ENCODE measurements at places on chromosomes 2 and 18.

- DNase-seq, result no peak
Observed at GRCh38 chr2:71586471-71586870, 133.1 kb downstream of the DYSF start.

DNA sequence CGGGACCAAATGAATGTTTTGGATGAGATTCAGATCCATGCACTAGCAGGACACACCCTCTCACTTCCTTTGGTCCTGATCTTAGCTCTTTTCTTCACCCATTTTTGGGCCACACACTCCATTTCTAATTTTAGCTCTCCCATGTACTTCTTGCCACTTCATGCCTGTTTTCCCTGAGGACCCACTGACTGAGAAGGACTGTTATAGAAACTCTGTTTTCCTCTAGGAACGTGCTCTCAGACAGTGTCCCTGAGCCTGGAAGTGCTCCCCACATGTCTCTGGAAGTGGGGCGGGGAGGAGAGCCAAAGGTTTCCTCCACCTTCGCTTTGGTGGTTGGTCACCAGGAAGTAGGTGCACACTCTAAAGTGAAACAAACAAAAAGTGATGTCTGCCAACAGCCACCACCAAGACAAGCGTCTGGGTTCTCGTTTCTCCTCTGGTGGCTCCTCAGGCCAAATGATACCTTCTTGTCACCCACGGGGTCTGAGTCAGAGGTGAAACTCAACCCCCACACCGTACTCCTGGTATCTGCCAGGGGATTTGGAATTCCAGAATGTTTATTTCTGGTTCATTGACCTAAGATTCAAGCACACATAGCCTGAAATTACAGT is 74.7 kb downstream of the MERTK start:
- DNase-seq, result no peak

DNA sequence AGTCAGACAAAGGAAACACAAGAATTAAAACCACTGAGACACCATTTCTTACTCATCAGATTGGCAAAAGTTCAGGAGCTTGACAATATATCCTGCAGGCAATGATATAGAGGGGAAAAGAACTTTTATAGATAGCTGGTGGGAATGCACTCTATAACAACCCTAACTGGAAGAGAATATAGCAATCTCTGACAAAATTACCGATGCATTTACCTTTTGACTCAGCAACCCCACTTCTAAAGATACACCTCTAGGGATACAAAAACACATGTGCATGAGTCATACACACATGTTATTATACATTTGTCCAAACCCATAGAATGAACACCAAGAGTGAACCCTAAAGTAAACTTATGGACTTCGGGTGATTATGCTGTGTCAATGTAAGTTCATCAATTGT is 79.4 kb upstream of the SRD5A2 start:
- DNase-seq, result no peak

DNA sequence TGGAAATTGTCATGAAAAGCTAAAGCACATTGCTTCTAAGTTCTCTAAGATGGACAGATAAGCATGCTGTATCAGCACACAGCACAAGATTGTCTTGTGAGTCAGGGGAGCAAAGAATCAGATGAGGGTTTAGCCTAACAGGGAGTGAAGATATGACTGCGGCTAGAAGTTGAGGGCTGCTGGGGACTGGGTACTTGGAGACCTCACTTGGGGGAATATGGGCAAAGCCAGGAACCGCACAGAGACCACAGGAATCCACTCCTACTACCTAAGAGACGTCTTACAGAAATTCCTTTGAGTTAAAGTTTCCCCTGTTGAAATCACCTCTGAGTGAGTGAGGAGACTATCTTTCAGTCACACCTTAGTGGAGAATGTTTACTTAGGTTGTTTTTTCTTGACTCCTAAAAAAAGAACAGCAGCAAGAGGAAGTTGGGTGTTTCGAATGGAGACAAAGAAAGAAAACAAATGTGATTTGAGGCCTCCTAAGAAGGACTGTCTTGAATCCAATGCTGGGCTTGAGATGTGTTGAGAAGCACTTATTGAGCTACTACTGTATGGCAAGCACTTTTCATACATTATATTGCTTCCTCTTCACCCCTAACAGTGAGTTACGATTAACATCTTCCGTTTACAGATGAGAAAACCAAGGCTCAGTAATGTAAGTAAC is 100.7 kb downstream of the ANKRD44 start:
- peak; percentile 29 for DNase-seq

DNA sequence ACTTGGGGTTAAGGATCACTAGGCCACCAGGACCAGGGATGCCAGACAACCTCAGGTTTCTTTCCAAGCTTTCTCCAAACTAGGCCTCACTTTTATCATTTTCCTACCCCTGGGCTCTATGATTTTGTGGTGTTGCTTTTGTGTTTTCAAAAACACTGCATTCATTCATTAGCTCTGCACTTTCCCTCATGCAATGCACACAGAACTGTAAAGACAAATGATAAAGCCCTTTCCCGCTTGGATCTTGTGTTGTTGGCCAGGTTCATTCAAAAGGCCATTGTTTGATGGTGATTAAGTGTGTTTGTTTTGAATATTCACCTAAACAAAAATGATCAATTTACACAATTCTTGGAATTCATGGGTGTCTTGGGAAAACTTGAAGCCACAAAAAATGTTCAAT is 210.7 kb upstream of the TNP1 start:
- no peak for DNase-seq

DNA sequence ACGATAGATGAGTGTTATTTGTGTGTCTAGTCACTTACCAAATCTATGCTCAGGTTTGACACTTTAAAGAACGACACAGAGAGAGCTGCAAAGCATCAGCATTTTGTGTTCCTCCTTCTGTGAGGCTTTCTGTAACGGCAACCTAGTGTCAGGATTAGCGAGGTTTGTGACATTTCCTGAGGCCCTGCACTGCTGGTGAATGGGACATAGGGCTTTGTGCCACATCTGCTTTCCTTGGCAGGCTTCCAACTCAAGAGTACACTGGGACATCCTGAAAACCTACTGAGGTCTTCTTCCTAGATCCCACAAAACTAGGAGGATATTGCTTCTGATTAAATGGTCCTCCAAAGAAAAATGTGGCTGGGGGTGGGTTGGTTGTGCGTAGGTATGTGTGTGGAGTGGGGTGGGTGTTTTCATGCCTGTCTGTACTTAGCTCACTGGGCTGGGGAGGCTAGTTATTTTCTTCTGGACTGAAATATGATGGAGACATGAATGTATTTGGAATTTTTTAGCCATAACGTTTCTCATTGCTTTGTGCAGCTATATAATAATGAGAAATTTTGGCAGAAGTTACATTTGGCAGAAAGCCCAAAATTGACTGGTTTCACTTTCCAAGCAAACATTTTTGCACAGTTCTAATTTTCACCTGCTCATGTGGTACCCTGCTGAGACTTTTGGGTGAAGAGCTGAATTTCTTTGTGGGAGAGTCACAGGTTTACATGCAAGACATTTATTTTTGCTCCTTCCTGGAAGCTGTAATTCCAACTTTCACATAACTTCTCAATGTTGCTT is 308.4 kb downstream of the XIRP2 start:
- peak; percentile 20 for DNase-seq

- DNase-seq, result no peak
Observed at GRCh38 chr2:12442476-12442847, 274.3 kb upstream of the TRIB2 start.

GRCh38 chr18:2927745-2928144 is 80.9 kb downstream of the EMILIN2 start:
- DNase-seq, result no peak

DNA sequence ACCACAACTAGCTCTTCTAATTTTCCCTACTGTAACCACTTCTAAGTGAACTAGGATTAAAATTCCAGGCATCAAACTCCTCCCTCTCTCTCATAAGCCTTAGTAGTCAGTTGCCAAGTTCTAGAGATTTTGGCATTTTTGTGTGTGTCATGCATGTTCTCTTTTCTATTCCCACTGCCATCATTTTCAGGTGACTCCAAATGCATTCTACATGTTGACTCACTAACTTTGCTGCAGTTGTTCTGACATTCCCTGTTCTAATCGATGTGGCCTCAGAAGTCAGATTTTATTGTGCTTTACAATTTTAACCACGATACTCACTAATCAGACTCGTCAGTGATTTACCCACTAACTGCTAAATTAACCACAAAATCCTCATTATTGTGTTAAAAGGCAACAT is 13.3 kb downstream of the DSC1 start:
- no peak for DNase-seq

DNA sequence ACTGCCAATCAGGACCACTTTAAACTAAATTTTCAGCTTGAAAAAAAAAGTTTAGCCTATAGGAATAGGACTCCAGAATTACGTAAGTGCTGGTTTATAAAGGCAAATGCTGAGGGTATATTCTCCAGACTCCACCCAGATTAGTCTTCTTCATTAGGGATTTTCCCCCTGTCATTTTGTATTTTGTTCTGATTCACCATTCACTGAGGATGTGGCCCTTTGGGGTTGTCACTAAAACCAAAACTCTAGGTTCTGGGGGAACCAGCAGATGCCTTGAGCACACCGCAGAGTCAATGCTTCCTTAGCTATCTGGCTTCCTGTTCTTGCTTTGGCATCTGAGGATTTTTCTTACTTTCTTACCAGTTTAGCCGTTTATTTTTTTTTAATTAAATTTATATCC is 10.5 kb downstream of the SCYGR4 start:
- DNase-seq, result no peak

- DNase-seq, result no peak
Observed at GRCh38 chr2:45856391-45857274, 205.2 kb downstream of the PRKCE start.

DNA sequence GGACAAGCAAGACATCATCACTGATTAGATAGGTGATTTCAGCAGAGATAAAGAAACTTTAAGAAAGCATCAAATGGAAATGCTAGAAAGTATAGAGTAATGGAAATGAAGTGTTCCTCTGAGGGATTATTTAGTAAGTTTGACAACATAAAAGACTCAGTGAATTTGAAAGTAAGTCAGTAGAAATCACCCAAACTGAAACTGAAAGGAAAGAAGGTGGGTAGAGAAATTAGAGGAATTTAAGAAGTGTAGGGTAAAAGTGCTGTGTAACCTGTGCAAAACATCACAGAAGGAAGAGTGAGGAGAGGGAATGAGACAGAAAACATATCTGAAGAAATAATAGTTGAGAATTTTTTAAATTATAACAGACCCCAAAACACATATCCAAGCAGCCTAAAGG is 343.1 kb downstream of the CBLN2 start:
- no peak for DNase-seq

DNA sequence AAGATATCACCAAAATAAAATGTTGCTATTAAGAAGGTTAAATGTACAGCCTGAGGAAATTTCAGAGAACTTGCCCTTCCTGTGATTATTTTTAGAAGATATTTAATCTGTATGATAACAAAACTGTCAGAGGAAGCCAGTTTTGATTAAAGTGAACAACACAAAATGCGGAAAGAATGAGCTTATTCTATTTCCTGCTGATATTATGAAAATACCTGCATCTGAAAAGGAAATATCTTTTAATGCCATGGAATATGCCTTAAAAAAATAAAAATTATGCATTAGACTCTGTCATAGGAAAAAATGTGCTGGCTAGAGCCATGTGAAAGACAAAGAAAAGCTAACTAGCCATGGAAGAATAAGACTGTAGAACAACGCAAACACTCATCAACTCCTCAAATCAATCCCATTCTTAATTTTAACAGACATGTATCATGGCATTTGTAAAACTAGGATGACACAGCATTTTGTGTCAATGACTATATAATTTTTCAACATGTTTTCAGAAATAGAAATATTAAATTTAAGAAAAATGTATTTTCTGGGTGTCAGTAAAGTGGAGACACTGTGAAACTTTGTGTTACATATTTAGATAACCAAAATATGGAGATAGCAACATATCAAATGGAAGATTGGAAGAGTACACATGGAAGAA is 1768.2 kb downstream of the SUCLG1 start:
- no peak for DNase-seq

DNA sequence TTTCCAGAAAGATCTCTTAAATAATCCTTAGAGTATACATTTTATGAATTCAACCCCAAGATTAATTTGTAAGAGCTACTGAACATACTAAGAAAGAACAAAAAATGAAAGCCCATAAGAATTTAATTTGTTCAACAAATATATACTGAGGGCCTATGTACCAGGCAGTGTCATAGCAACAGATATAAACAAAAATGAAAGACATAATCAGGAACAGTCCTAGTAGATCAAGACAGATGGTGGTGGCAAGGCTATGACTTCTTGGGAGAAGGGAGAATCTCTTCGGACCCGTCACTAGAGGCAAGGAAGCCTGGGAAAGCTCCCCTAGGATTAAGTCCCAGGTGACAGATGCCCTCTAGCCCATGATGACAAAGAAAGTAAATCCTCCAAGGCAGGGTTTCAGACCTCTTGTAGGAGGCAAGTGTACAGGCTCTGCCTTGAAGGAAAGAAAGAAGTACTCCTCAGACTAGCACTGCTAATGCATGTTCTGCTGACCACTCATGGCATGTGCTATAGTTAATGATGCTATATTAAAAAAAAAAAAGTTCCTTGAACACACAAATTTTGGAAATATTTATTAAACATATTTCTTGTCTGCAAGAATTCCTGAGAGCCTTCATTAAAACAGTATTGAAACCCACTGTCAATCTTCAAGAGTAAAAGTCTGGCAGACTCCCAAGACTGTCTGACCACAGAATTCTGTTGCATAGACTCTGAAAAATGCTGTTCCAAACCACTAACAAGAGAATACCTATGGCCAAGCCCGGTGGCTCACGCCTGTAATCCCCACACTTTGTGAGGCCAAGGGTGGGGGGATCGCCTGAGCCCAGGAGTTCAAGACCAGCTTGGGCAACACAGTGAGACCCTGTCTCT is 31.5 kb downstream of the NOL10 start:
- peak; percentile 18 for DNase-seq

GRCh38 chr2:56287508-56287907 is 103.7 kb downstream of the CCDC85A start:
- DNase-seq, result no peak

GRCh38 chr2:121603185-121603584 is 46.1 kb downstream of the CLASP1 start:
- no peak for DNase-seq

GRCh38 chr2:94879982-94880377 is 8.8 kb downstream of the TEKT4 start:
- no peak for DNase-seq

DNA sequence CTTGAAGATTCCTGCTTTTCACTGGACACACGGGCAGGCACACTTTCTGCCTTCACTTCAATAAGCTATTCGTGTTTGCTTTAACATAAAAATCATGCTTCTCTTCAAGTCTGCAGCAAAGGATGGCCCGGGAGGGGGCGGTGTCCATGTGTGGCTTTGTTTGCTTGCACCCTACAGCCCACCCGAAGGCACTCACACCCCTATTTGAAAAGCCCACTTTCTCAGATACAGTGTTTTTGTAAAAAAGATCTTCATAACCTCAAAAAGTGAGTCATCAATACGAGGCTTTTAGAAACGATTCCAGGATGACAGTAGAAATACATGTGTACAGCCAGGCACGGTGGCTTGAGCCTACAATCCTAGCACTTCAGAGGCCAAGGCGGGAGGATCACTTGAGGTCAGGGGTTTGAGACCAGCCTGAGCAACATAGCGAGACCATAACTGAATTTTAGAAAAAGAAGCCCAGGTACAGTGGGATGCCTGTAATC is 36.5 kb upstream of the HPCAL1 start:
- no peak for DNase-seq

GRCh38 chr2:105380432-105381100 is 18.3 kb downstream of the FHL2 start:
- peak; percentile 78 for DNase-seq
